NCI-H69 (cell line): ENCODE measurements at places on chromosomes 16 and 17.

DNA sequence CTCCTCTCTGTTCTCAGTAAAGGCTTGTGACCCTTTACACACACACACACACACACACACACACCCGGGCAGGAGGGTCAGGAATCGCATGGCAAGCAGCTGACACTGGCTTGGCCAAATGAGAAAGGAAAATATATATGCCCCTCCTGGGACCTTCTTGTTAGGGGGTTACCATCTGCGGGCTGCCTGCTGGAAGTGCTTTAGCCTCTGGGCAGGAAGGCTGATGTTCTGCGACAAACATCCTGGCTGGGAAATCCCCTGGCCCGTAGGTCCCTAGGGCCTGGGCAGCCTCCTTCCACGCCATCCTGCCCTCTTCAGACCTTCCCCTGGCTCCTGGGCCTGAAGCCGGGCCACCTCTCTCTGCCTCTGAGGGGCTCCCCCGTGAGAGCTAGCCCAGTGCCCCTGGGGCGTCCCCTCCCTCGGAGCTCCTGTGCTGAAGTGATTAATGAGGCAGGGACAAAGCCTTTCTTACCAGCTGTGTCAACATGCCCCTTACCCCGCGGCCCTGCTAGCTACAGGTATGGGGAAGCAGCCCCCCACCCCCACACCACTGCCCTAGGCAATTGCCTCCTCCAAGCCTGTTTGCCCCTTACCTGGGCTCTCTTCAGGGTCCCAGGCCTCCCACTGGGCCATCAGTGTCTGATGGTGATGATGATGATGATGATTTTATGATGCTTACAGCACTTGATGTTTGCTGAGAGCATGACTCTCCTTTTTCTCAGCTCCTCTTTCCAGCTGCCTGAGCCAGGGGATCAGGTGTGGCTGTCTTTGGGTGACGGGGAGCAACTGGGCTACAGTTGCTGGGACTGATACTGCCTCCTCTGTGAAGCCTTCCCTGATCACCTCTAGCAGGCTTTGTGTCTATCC is 32.8 kb upstream of the ETV4 start:
- peak; percentile 97 for DNase-seq

DNA sequence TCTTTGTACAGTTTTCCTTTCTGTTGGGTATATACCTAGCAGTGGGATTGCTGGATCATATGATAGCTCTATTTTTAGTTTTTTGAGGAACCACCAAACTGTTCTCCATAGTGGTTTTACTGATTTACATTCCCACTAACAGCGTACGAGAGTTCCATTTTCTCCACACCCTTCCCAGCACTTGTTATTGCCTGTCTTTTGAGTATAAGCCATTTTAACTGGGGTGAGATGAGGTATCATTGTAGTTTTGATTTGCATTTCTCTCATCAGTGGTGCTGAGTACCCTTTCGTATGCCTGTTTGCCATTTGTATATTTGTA is 887 bp upstream of the EVI2B start:
- no peak for DNase-seq

- DNase-seq: no peak
These were observed 6.3 kb downstream of the CACNG1 start for GRCh38 chr17:67050471-67051154.

- DNase-seq: peak; percentile 74
These were observed 837 bp downstream of the LRRC59 start for GRCh38 chr17:50396261-50397110.
